ENCODE measurements at places on chromosomes 6 and 20. TPM values are rescaled to one million over a fixed set of nuclear protein-coding genes. Genes with fewer than 3 reads are reported as not detected.

The FLRT3 gene
- total RNA-seq, result 3.0 TPM

The LAMA5 gene
- total RNA-seq, result 83.4 TPM

The THEMIS gene
- 0.16 TPM for total RNA-seq

The CST8 gene
- not detected for total RNA-seq

The HCRTR2 gene
- total RNA-seq, result not detected

The IDH3B gene
- total RNA-seq, result 60.7 TPM

The PARD6B gene
- 6.5 TPM for total RNA-seq

The PXDC1 gene
- total RNA-seq, result 7.2 TPM

The IRAK1BP1 gene
- 2.7 TPM for total RNA-seq

The INSM1 gene
- not detected for total RNA-seq

The UNC5CL gene
- 0.56 TPM for total RNA-seq

The SIRPB2 gene
- total RNA-seq, result 1.0 TPM

The ADGRF4 gene
- 13.6 TPM for total RNA-seq

The FAM184A gene
- total RNA-seq, result 0.76 TPM

The STMN3 gene
- total RNA-seq, result 4.6 TPM

The E2F3 gene
- 5.0 TPM for total RNA-seq

The OPRM1 gene
- total RNA-seq, result not detected

The SNPH gene
- 0.64 TPM for total RNA-seq

The SLC35F1 gene
- total RNA-seq, result not detected

The CCDC167 gene
- 24.5 TPM for total RNA-seq

The LGSN gene
- total RNA-seq, result not detected

The TREM1 gene
- total RNA-seq, result 0.20 TPM

The EPPIN gene
- total RNA-seq, result not detected

The TSHZ2 gene
- total RNA-seq, result 10.3 TPM

The PPP1R14C gene
- total RNA-seq, result 36.0 TPM

The CLDN20 gene
- total RNA-seq, result not detected

The HLA-DQA1 gene
- 3.9 TPM for total RNA-seq

The CCR6 gene
- not detected for total RNA-seq

The SOD2 gene
- total RNA-seq, result 280 TPM
